Omental fat pad (tissue), 4 donors: ENCODE measurements at places on chromosomes 13 and 19. TPM values are rescaled to one million over a fixed set of nuclear protein-coding genes. Genes with fewer than 3 reads are reported as not detected.

THSD1 gene
- 21.6 TPM for total RNA-seq

KLHL1 gene
- not detected for total RNA-seq

KIR2DL4 gene
- not detected for total RNA-seq

GRCh38 chr13:110149036-110149435 lies 157.9 kb downstream of the COL4A1 start:
- DNase-seq: no peak

DNA sequence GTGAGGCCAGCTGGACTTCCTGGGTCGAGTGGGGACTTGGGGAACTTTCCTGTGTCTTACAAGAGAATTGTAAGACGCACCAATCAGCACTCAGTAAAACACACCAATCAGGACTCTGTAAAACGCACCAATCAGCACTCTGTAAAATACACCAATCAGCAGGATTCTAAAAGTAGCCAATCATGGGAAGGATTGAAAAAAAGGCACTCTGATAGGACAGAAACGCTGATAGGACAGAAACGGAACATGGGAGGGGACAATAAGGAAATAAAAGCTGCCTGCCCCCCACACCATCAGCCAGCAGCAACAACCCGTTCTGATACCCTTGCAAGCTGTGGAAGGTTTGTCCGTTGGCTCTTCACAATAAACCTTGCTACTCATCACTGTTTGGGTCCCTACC lies 73.1 kb upstream of the SGCG start:
- DNase-seq: no peak

DNA sequence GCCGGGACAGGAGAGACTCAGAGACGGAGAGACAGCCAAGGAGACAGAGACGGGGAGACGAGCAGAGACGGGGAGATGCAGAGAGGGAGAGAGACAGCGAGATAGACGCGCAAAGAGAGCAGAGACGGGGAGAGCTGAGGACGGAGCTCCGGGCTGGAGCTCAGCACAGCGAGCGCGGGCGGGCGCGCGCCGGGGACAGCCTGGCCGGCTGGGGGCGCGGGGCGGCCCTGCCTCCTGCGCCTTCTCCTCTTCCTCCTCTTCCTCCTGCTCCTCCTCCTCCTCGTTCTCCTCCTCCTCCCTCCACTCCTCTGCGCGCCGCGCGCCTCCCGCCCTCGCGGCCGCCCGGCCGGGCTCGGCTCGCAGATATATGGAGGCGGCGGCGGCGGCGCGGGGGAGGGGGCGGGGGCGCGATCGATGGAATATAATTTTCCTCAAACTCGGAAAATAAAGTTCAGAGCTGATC lies at the start of gene ERFL:
TSS of gene ERFL (minus strand) at position 229 of the 463 bp plus-strand sequence. CDS start 15,530 bp downstream, outside the sequence.
- no peak for DNase-seq

DNA sequence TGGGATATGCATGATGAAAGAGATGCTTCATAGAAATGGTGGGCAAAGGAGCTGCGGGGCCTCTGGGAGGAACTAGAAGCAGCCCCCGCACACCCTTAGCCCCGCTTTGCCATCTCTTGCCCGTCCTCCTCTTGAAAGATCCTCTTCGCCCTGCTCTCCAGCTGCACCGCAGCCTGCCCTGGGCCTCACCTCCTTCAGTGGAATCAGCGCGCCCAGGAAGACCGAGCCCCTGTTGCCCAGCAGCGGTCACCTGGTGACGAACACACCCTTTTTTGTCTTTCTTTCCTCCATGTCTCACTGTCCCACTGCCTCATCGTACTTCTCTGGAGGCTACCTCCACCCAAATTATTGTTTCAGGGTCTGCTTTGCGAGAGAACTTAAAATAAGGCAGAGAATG lies 807.6 kb downstream of the UQCRFS1 start:
- no peak for DNase-seq

- no peak for DNase-seq
These were observed 391.8 kb downstream of the KLF5 start for GRCh38 chr13:73450583-73450982.

DNA sequence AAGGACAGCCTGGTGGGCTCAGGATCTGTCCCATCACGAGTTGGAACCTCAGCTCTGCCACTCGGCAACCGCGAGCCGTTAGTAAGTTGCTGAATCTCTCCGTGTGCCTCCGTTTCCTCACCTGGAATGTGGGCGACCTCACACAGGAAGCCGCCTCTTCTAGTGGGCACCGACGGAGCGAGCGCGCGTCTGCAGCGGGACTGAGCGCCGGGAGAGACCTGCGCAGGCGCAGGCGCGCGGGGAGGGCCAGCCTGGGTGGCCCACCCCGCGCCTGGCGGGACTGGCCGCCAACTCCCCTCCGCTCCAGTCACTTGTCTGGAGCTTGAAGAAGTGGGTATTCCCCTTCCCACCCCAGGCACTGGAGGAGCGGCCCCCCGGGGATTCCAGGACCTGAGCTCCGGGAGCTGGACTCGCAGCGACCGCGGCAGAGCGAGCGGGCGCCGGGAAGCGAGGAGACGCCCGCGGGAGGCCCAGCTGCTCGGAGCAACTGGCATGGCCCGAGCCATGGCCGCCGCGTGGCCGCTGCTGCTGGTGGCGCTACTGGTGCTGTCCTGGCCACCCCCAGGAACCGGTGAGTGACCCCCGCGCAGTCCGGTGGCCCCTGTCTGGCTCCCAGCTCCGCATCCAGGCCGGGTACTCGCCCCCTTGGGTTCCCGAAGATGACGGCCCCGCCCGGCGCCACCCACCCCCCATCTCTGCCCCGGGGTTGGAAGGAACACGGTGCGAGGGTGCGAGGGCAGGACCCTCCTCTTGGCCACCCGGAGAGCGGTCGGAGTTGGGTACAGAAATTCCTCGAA lies at the start of gene PVR:
TSS of gene PVR (plus strand) at position 306 of the 797 bp plus-strand sequence. CDS start at position 493, 187 bp downstream.
- DNase-seq: peak; percentile 32
